Hematopoietic multipotent progenitor cell treated with erythropoietin and hydrocortisone succinate and interleukin-3 and kit ligand, for 8 days (in vitro differentiated cells): ENCODE measurements at places on chromosomes 5 and 9.

GRCh38 chr9:92728831-92729734, 35.5 kb downstream of the BICD2 start:
- DNase-seq, result no peak

- no peak for DNase-seq
Observed at GRCh38 chr5:63602971-63603370, 359.3 kb downstream of the HTR1A start.

DNA sequence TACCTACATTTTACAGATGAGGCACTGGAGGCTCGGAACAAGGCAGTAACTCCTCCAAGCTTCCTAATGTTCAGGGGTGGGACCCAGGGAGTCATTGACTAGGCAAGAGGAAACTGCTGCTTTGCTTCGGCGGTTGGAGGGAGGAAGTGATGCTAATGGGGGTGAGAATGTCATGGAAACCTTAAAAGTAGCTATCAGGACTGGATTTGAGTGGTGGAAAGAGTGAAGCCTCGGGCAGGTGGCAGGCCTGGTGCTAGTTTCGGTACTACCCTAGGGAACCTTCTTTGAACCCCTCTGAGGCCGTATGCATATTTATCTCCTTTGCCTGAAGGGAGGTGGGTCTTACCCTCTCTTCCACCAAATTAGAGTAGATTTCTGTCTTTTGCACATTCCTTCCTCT, 1.6 kb downstream of the BSPRY start:
- no peak for DNase-seq

DNA sequence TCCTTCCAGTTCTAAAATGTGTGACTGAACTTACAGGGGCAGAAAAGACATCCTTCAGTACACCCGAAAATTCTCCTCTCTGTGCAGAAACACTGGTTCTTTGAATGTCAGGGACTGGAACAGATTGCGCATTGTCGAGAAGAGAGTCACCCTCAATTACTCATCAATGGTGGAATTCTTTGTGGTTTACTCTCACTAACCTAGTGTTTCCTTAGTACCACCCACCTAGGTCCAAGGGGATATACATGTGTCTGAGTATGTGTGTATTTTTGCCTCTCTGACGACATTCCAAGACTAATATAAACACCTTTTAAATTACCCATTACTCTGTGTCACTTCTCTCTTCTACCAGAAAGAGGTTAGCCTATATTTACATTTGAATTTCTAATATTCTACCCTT, 660.8 kb downstream of the TLE1 start:
- no peak for DNase-seq

- no peak for DNase-seq
Observed at GRCh38 chr5:173020643-173021042, 35.5 kb upstream of the CREBRF start.

- DNase-seq, result no peak
Observed at GRCh38 chr5:173972607-173972924, 16.4 kb upstream of the C5orf47 start.

DNA sequence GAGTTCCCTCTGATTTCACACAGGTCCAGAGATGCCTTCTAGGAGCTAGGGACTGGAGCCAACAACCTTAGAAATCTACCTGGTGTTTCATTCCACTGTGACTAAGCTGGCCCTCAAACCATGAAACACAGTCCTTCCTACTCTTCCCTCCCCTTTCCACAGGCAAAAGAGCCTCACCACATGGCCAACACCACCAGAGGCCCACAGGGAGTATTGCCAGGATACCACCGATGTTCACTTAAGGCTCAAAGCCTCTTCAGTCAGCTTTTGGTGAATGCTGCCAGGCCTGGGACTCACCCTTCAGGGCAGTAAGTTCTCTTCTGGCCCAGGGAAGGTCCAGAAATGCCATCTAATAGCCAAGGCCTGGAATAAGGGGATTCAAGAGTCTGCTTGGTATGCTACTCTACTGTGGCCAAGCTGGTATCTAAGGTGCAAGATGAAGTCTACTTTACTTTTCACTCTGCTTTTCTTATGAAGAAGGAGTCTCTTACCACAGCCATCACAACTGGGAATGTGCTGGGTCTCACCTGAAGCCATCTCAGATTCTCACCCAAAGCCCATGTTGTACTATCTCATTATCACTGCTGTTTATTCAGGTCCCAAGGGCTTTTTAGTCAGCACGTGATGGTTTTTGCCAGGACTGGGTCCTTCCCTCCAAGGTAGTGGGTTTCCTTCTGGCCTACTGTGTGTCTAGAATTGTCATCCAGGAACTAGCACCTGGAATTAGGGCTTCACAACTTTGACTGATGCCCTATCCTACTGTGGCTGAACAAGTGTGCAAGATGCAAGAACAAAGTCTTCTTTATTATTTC, 1018.4 kb downstream of the TAF11L14 start:
- DNase-seq, result no peak

GRCh38 chr5:169350016-169350415, 49.1 kb upstream of the SLIT3 start:
- no peak for DNase-seq

DNA sequence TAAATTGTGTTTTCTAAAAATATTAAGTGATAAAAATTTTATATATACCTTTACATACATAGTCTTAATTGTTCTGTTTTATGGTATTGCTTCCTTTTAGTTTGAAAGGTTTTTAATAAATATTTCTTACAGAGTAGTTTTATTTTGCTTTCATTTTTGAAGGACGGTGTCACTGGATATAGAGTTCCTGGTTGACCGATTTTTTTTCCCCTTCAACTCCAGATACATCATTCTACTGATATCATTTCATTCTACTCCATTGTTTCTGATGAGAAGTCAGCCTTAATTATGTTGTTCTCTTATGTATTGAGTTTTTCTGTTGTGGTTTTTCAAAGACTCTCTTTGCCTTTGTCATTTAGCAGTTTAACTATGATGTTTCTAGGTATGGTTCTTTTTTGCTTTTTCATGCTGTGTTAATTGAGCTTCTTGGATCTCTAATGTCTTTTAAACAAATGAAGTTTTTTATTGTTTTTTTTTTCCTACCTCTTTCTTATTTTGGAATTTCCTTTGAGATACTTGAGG, 30.4 kb downstream of the MTREX start:
- DNase-seq, result no peak

GRCh38 chr9:89425921-89426383, 72.0 kb downstream of the SEMA4D start:
- DNase-seq, result no peak

- DNase-seq, result no peak
Observed at GRCh38 chr5:126744836-126745235, 32.1 kb upstream of the LMNB1 start.

DNA sequence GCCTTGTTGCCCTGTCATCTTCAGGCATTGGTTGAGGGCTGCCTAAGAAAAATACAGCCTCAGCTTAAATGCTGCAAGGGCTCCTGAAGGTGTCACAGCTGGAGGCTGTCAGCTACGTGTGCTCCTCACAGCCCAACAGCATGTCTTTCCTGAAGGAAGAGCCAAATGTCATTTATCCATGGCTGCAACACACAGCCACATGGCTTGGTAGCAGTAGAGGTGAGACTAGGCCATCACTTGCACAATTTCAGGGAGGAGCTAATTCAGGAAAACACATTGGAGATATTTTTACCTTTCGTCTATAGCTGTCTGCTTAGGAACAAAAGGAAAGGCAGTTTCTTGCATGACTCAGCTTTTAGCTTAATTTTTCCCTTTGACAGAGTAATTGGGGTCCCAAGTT, 260.7 kb downstream of the SYK start:
- DNase-seq, result no peak

GRCh38 chr5:123178683-123179082, 89.6 kb downstream of the PRDM6 start:
- no peak for DNase-seq

- DNase-seq, result no peak
Observed at GRCh38 chr5:154513669-154514084, 35.6 kb upstream of the HAND1 start.

DNA sequence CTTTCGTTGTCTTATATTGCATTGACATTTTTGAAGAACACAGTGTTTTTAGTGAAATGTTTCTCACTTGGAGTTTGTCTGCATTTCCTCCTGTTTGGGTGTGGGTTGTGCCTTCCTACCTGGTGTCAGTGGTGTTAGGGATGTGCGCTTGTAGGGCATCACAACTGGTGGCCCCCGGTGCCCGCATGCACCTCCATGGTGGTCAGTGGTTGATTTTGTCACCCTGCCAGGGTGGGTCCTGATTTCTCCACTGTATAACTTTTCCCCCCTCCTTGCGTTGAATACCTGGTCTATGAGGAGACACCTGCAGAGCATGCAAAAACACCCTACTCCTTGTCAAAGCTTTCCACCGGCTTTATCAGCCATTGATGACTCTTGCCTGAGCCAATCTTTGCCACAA, 132.9 kb downstream of the BARX1 start:
- no peak for DNase-seq

DNA sequence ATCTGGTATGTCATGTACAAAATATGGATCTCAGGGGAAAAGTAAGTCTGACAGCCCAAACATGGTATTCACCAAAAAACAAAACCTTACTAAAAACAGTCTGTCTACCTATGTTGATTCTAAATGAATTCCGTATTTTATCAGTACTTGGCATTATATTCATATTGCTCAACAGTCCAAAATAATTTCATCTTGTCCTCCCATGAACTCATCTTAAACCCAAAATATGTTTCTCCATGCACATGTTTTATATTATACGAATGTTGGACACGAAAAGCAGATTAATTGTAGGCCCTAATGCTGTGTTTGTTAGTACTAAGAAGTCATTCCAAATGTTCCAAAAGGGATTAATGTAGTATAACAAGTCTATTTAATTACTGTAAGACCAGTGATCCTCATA, 20.1 kb downstream of the NFIB start:
- DNase-seq, result no peak

DNA sequence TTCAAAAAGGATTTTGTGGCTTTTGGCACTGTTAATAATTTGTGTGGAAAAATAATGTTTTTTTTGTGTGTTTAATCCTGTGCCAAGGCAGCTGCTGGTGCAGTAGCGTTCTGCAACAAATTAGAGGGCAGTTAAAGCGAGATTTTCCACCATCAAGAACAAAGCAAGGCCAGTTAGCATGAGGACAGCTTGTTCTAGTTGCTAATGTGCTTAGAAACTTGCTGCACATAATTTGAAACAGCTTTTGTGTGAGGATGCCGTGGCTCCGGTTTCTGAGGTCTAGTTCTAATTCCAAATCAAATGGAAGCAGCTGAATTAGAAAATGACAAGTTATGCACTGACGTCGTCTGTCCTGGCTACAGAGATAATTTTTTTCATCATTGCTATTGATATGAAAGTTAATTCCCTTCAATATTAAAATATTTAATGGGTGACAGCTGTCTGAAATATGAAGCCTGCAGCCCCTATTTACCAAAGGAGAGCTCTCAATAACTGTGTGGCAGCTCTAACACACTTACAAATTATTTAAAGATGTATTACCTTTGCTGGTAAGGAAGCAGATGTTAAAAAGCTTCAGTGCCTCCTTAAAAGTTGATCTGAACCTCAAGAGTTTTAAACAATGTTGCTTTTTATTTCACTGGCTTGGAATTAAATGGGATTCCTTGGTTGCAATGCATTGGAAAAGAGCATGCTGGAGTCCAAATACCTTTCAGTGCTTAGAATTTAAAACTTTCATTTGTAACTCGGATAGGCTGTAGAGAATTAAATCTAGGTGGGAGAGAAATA, 128.6 kb downstream of the SPATA31D1 start:
- no peak for DNase-seq

DNA sequence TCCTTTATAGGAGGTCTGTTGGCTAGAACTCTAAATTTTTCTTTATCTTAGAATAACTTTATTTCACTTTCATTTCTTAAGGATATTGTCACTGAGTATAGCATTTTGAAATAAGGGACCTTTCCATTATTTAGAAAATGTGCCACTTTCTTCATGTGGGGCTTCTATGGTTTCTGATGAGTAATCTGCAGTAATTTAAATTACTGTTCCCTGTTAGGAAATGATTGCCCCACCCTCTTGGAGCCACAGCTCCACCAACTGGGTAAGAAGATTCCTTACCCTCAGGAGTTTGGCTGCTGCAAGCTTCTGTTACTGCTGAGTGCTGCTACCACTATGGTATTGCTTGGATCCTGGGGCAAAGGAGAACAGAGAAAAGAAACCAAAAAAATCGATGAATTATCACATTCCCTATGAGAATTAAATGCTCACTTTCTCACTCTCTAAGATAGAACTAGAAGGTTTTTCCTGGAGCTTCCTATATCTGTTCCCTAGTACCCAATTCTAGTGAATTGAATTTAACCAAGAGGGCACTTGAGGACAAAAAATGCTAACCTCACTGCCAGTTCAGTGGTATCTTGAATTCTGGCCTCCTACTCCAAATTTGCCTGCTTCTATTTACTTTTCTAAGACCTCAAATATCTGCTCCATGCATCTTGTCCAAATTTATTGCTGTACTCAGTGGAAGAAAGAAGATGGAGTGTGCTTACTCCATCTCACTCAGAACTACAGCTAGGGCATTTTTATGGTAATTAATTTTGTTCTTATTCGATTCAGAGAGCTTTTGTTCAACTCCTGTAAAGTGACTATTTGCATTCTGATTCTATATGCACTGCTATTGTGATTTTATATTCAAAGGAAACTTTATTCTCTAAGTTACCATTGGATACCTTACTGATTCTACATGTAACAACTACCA, 2111.3 kb downstream of the MAT2B start:
- DNase-seq, result no peak

GRCh38 chr5:4373051-4373820, 766.9 kb upstream of the ADAMTS16 start:
- DNase-seq, result no peak

DNA sequence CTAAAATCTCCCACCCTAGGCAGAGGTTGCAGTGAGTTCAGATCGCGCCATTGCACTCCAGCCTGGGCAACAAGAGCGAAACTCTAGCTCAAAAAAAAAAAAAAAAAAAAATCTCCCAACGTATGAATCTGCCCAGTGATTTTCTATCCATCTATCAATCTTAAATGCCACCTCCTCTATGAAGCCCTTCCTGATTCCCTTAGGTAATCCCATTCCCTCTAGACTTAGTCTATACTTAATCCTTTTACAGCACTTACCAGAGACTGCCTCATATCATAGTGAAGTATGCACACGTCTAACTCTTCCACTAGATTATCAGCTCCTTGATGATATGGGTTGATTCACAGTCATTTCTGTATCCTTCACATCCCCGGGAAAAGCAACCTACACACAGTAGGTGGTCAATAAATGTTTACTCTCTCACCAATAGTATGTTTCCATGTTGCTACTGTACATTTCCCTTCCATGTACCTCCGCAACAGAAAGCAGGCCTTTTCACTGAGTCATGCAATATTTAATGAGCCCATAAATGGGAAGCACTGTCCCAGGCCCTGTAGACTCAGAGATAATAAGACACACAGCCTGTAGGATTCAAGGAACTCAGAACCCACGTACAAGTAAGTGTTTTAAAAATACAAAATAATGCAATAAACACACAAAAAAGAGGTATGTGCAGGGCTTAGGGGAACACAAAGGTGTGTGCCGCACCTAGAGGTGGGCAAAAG, 1.2 kb downstream of the DROSHA start:
- no peak for DNase-seq
